Mammary epithelial cell (primary cell): ENCODE measurements at places on chromosomes 1 and 21. TPM values are rescaled to one million over a fixed set of nuclear protein-coding genes. Genes with fewer than 3 reads are reported as not detected.
A peak's percentile ranks its signal among the peaks of the same experiment; 100 is the strongest.

PLA2G2F gene
- 0.05 TPM for polyA plus RNA-seq

KIF17 gene
- 0.41 TPM for polyA plus RNA-seq

LYST gene
- polyA plus RNA-seq: 6.1 TPM

KCNJ10 gene
- polyA plus RNA-seq: not detected

NR5A2 gene
- not detected for polyA plus RNA-seq

PMF1 gene
- polyA plus RNA-seq: 53.0 TPM

E2F2 gene
- polyA plus RNA-seq: 0.44 TPM

DNA sequence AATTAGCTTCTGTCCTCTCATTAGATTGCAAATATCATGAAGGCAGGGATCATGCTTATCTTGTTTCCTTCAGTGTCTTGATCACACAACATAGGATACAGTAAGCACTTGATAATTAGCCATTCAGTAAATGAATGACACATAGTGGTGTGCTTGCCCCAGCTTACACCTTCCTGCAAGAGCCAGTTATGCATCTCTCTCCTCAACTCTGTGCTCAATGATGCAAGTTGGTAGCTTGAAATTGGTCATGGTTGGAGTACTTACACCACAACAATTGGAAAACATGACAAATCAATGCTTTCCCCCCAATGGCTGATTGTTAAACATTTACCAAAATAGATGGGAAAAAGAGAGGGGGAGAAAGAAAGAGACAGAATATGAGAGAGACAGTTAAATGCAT is 129.2 kb downstream of the NUF2 start:
- DNase-seq: no peak

GRCh38 chr1:178057141-178057765 is 36.7 kb upstream of the RASAL2 start:
- no peak for DNase-seq

GRCh38 chr1:58934706-58935105 is 150.9 kb upstream of the JUN start:
- no peak for DNase-seq

GRCh38 chr1:164296172-164296571 is 262.8 kb upstream of the PBX1 start:
- DNase-seq: no peak

DNA sequence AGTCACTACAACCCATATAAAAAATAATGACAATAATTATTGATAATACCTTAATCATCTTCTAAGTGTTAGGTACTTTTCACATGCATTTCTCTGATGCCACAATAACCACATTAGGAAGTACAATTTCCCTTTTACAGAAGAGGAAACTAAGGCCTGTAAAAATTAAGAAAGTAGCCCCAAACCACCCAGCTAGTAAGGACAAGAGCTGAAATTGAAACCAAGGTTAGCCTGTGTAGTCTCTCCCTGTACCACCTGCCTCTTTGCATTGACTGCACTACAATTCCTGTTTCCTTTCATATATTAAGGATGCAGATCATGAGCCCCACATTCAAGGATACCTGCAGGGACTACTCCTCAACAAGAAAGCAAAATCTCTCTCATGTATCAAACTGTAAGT is 288.8 kb downstream of the GPATCH2 start:
- no peak for DNase-seq

DNA sequence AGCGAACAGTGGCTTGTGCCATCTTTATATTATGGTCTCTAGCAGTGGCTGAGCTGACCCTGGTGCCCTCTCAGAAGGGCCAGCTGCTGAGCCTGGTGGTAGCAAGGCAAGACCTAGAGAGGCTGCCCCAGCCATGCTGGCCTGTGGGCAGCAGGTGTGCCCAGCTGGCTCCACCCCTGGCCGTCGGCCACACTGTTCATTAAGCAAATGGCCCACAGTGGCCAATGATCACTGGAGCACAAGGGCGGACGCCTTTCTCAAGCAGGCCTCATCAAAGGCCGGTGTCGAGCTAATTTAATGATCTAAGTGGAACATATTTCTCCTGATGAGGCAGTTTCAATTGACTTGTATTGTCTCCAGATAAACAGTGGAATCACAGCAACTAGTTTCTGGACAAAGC is 89.4 kb downstream of the GRIK3 start:
- DNase-seq: no peak

GRCh38 chr1:206809504-206810084 is 37.3 kb upstream of the IL10 start:
- peak; percentile 38 for DNase-seq

DNA sequence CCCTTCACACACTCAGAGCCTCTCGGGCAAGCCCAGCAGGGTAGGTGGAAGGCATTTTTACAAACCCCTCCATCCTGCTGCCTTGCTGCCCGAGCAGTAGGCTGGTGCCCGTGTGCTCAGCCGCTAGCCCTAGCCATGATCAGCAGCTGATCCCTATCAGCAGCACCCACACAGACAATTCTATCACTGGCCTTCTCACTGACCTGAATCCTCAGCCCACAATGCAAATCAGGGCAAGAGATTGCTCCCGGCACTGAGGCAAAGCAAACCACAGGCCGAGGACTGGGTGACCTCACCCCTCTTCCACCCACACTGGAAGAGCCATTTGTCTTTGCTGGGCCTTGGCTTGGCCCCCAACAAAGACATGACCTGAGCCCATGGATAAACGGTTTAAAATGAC is 895 bp upstream of the PDZK1 start:
- DNase-seq: peak; percentile 43

- DNase-seq: no peak
Observed at GRCh38 chr21:34728479-34728878, 59.7 kb downstream of the CLIC6 start.

DNA sequence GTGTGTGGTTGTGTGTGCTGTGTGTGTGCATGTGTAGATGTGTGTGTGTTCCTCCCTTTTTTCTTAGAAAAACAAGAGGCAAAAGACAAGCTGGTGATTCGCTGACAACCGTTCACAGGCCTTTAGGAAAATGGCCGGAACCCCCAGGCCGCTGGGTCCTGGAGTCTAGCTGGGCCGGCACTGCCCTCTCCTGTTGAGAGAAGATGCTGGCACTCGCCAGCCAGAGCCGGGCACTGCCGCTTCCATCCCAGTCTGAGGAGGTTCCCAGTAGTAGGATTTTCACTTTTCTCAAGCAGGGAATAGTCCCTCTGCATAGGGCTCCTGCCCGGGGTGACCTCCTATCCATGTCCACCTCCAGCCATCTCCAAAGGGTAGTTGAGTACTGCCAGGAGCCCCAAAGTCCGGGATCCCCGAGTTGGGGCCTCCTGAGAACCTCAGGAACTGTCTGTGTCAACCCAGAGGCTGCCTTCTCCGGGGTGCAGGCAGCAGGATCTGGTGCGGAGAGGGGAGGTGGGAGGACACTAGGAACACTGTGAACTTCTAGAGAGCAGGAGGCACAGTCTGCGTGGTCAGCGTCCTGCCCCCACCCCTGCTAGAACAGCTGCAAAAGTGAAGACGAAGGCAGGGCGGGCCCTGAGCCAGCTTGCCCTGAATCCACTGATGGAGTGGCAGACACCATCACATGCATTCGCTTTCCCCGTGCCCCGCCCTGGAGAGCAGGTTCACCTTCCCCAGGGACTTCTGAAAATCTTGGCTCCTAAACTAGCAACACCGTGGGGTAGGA is 44.1 kb upstream of the ARHGEF16 start:
- peak; percentile 24 for DNase-seq

- DNase-seq: no peak
Observed at GRCh38 chr1:159879136-159879535, 16.7 kb upstream of the VSIG8 start.

DNA sequence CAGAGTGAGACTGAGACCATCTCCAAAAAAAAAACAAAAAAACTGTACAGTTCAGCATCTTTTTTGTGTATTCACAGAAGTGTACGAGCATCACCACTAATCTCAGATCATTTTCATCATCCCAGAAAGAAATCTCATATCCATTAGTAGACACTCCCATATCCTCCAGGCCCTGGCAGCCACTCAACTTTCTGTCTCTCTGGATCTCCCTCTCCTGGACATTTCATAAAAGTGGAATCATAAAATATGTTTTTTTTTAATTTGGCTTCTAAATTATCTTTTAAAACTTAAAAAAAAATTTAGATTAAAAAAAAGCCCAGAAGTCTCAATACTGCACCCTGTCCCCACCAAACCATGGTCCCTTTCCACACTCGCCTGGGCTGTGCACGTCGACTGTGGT is 22.1 kb downstream of the RIPPLY3 start:
- DNase-seq: no peak

DNA sequence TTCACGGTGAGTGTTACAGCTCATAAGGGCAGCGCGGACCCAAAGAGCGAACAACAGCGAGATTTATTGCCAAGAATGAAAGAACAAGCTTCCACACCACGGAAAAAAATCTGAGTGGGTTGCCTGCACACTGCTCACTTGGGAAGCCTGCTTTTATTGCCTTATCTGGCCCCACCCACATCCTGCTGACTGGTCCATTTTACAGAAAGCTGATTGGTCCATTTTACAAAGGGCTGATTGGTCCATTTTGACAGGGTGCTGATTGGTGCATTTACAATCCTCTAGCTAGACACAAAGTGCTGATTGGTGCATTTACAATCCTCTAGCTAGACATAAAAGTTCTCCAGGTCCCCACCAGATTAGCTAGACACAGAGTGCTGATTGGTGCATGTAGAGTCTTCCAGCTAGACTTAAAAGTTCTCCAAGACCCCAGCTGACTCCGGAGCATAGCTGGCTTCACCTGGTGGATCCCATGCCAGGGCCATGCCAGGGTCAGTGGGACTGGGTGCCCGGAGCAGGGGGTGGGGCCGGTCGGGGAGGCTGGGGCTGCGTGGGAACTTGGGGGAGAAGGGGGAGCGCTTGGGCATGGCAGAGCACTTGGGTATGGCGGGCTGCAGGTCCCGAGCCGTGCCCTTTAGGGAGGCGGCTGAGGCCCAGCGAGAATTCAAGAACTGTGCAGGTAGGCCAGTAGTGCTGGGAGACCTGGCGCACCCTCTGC is 75.4 kb upstream of the ATP1A1 start:
- no peak for DNase-seq

GRCh38 chr21:42063191-42063570 is 7.9 kb upstream of the UMODL1 start:
- no peak for DNase-seq

DNA sequence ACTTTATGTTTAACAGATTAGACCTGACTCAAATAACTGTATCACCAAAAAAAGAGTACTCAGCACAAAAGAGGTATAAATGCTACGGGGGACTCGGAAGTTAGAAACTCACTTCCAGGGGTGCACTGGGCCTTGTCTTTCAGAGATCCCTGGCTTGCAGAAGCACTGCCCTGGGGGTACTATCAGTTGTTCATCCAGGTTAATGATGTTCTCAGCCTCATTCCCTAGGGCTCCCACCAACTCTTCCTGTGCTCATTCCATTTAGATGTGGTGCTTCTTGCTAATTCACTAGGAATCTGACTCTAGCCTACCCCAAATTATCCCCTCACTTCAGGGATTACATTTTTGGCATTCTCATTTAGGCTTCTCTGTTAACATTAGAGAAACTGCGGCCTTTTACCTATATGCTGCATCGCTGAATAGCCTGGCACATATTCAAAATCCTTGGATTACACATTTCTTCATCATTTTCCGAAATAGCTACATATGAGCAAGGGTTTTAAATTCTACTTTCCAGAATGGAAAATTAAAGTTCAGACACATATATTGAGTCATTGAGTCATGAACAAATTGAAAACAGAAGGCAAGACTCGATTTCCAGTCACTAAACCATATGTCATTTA is 338.5 kb downstream of the KCTD3 start:
- DNase-seq: no peak

GRCh38 chr1:12485231-12486058 is 132.6 kb downstream of the DHRS3 start:
- no peak for DNase-seq
